Stimulated activated CD8-positive, alpha-beta memory T cell treated with anti-CD3 and anti-CD28 coated beads, Interleukin-15, amount 100 ng/mL, for 24 hours (primary cell): ENCODE measurements at places on chromosomes 6 and 20.

DNA sequence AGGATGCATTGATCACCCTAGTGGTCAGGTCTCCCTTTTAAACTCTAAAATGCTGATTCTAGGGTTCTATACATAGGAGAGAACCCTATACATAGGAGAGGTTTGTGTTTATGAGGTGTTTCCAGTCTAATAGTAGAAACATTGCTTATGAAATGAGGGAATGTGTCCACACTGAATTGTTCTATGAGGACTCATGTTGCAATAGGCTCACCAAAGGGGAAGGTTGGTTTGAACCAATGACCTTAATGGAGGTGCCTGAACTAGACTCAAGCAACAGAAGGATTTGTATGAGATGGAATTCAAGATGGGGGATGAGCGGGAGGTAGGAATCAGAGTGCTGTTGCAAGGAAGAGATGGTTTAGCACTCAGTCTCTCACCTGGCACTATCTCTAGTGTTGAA, 33.5 kb upstream of the UBR2 start:
- no peak for DNase-seq

GRCh38 chr6:2203264-2203663, 42.1 kb downstream of the GMDS start:
- no peak for DNase-seq

- no peak for DNase-seq
Measured at GRCh38 chr6:101597693-101598092, 204.2 kb downstream of the GRIK2 start.

DNA sequence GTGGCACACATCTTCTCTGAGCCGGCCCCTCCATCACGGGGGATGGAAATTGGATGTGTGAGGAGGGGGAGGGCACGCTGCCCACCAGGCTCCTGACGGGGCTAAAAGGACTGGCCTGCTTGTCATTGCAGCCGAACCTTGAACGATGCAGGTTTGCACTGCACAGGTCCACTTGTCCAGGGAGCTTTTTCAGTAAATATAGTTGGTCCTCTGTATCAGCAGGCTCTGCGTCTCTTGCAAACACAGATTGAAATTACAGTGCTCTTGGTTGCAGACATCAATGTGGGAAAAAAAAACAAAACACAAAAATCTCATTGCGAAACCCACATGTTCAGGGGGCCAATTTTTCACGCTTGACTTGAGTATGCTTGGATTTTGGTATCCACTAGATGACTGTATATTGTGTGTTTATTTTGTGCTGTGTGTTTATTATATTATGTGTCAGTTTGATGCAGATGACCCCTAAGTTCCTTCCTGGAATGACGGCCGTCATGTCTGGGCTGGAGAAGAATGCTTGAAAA, 29.2 kb downstream of the ERMARD start:
- no peak for DNase-seq

GRCh38 chr6:108799354-108799717, 48.9 kb upstream of the ARMC2 start:
- DNase-seq: no peak

- no peak for DNase-seq
Measured at GRCh38 chr20:30610029-30610693, 647.3 kb upstream of the DEFB115 start.

DNA sequence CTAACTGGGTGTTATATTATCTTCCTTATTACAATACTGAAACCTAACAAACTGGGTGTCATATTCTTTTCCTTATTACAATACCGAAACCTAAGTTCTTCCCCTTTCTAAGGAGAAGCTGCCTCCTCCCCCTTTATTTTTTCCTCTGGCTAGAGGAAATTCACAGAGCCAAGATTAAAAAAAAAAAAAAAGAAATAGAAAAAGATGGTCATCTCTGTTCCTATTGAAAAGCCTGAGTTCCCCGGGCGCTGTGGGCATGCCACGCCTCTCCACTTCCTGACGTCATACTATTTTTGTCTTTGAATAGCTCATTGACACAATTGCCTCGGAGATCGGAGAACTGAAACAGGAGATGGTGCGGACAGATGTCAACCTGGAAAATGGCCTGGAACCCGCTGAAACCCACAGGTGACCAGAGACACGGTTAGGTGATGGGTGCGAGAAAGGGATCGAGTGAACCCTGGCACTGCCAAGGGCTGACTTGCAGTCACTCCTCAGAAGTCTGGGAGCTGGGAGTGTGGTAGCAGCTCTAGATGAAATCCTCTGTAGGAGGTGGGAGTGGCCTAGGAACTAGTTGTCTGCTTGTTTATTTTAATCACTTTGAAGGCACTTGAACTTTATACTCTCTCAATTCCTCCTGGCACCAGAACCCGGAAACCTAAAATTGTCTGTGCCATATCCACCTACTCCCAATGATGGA, 82.2 kb upstream of the NAA20 start:
- no peak for DNase-seq

DNA sequence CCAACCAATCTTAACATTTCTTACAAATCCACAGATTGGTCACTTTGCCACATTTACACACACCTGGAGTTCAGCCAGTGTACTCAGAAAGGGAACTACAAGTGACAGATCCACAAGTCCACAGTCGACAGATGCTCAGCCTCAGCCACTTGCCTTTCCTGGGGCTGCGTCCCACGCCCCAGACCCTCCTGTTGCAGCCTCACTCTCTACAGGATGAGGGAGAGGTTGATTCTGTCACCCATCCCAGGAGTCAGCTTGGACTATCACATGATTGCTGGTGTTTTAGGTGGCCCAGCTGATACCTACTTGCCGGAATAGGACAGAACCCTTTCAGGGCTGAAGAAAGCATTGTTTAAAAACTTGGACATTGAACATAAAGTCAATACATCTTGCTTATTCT, 108.8 kb downstream of the FAM120B start:
- no peak for DNase-seq

DNA sequence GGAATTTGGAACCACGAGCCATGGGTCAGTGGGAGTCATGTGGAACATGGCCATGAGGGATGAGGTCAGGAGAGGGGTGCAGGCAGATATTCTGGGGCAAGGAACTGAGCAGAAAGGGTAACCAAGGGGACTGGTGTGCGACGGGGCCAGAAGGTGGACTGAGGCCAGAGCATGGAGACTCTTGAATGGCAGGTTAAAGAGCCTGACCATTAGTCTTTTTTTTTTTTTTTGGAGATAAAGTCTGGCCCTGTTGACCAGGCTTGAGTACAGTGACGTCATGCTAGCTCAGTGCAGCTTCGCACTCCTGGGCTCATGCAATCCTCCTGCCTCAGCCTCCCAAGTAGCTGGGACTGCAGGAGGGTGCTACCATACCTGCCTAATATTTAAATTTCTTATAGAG, 64.0 kb downstream of the RREB1 start:
- no peak for DNase-seq

GRCh38 chr6:54515013-54515412, 206.8 kb downstream of the TINAG start:
- no peak for DNase-seq

DNA sequence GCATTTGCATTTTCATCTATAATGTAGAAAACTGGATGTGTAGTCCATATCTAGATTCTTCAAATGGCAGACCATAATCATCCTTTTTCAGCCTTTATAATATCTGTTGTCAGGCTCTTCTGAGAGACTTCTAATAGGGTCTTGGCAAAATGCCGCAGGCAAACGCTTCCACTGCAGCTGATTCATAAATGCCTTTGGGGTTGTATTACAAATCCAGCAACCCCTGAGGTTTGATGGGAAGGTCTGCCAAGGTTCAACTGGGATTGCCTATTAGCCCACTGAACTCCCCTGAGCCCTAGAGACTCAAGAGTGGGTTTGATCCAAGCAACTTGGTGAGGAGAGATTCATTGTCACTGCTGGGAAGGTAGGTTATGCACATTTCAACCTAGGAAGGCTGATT, 365.2 kb upstream of the POU3F2 start:
- no peak for DNase-seq

DNA sequence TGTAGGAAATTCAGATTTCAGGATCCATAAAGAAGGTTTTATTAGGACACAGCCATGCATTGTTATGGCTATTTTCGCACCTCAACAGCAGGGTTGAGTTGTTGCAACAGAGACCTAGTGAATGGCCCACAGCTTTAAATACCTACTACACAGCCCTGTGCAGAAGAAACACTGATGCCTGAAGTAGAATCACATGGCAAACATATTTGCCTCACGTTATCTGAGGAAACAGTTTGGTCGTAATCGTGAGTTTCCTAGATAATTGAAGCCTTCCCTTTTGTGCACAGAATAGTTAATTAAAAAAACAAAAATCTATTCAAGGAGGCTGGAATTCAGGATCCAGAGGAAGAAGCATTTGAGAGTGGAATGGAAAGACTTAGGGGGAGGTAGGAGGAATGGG, 55.1 kb downstream of the GCNT2 start:
- no peak for DNase-seq

DNA sequence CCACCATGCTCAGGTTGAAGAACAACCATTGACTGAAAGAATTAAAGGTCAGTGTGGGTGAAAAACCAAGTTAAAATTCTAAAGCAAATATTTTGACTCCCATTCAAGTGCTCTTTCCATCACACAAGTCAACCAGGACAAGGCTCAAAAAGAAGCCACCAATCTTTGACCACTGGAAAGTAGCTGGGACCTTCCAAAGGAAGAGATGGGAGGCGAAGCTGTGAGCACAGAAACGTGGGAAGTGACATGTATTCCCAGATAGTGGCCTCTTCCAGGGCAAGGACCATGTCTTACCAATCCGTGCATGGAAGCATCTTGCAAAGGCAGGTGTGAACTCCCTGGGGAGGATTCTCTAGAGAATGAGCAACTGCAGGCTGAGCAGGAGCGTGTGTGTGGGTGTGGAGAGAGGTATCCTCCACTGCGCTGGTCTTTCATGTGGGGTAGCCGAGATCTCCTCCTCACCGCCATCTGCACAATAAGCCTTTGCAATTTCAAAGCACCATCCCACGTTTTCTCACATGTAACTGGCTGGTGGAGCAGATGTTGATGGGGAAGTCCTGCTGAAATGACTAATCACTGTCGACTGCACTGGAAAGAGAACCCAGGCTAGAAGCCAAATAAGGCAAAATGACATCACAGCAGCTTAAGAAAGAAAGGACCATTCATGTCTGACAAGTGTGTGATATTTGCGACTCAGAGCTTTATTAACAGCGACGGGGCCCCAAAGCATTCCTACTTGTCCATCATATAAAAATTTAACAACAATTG, 189.4 kb upstream of the RREB1 start:
- DNase-seq: peak; percentile 4
